Mucosa of descending colon (tissue), 3 donors: ENCODE measurements at places on chromosomes 5 and 9. TPM values are rescaled to one million over a fixed set of nuclear protein-coding genes. Genes with fewer than 3 reads are reported as not detected.

The SLC6A7 gene
- total RNA-seq: 18.9 TPM

The SLC26A2 gene
- 1,399 TPM for total RNA-seq

The CLIC3 gene
- 0.99 TPM for total RNA-seq

The CFAP157 gene
- total RNA-seq: 0.12 TPM

- DNase-seq: no peak
Observed at GRCh38 chr5:180736536-180736935, 3.3 kb downstream of the OR2Y1 start.

DNA sequence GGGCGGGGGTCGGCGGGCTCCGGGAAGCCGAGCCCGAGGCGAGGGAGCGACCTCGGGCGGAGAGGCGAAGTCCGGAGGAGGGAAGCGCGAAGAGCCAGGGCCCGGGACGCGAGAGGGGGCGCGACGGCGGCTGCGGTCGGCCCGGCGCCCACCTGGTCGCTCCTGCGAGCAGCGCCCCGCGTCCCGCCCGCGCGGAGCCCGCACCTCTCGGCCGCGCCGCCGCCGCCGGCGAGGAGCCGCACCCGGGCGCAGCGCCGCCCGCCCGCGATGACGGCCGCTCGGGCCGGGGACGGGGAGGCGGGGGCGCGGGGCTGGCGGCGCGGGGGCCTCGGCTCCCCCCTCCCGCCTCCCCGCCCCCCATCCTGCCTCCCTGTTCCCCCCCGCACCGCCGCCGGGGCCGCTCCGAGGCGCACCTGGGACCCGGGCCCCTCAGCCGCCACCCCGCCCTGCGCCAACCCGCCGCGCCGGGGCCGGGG is 2.6 kb downstream of the NR5A1 start:
- no peak for DNase-seq

DNA sequence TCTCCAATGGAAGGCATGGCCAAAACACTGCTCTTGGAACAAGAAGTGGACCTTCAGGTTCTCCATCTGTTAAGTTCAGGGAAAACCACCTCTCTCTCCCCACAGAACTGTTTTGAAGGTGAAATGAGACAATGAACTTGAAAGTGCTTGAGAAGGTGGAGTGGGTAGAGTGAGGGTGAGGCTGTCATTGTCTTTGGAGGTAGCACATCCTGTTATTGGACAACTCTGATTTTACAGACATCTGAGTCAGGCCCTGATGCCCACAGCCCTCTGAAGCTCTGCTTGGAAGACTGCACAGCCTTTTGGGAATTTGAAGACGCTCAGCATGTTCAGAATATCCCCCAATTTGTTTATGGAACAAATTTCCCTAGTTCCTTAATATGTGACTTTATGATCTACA is 27.6 kb upstream of the TEX48 start:
- no peak for DNase-seq

DNA sequence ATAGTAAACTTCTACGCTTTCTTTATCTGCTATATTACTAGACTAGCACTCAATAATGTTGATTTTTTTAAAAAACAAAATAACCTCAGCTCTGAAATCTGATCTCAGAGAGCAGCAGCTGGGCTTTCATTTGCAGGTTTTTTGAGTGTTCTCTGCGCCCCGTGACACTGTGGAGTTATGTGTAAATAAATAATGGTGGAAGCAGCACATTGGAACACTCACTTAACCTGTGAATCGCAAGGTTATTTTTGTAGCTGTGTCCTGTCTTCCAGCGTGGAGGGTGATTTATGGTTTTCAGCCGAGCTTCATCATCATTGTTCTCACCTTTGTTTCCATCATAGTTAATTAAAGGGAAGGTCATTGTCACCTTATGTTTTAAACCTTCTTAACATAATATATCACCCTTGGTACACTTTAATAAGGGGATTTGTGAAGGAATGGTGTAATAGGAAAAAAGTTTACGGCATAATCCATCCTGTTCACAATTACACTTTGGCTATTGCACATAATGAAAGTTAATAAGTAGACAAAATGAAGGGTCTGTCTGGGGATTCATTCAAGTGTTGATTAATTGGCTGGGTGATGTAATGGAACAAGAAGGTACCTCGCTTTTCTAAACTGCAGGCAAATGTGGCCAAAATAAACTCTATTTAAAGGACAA is 493.3 kb upstream of the ADAMTS16 start:
- no peak for DNase-seq

DNA sequence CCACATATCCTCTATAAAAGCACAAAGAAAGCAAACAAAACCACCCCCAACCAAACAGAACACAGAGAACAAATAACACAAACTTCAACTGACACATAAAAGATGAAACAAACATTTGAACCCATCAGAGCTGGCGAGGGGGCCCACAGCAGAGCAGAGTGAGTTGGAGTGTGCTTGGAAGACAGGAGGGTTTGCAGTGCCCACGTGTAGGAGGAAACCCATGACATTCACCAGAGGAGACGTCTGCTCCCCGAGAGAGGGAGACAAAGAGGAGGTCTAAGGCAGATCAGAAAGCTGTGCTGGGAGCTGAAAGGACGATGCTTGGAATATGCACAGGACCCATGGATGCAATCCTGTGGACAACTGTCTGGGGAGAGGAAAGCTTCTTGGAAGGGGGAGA is 27.0 kb downstream of the MRPL36 start:
- DNase-seq: no peak

GRCh38 chr9:70034271-70034711 is 9.4 kb upstream of the MAMDC2 start:
- DNase-seq: no peak

GRCh38 chr9:113753398-113754119 is 122.5 kb upstream of the ZNF618 start:
- DNase-seq: no peak
